ENCODE measurements at places on chromosomes 4 and X.

DNA sequence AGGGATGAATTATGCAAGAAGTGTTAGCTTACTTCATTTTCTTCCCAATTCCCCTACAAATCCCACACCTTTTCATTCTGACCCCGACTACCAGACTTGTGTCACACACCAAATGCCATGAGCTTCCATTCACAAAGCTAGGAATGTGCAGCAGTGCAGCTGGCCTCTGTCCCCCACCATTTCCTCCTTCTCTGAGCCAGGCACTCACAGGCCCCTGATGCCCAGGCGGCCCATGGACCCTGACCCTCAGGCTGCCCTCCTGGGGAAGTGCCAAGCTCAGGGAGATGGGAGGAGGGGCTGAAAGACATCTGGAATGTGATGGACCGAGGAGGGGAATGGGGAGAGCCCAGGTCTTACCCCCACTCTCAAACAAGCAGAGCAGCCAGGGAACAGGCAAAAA is 67.0 kb upstream of the BCOR start:
- DNase-seq = no peak

DNA sequence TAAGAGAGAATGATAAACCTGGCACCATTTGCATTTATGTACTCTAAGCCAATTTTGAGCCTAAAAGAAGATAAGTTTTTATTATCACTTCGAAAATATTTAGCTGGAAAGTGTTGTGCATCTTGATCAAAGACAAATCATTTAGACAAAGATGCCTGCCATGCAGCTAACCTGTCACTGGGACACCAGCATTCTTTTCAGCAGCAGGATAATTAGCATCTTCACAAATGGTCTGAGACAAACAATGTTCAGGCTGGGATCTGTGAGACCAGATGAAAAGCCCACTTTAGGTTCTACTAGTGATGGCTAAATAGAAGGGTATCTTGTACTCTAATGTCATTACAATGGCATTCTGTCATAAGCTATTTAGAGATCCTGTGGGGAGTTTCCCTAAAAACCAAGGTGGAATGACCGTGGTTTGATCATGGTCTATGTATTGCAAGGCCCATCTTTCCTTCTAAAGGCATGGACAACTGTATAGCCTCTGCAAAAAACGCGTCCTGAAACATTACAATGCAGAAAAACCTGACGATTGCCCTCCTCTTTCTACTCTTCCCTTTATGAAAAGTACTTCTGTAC is 7.2 kb downstream of the PRDM8 start:
- no peak for DNase-seq

DNA sequence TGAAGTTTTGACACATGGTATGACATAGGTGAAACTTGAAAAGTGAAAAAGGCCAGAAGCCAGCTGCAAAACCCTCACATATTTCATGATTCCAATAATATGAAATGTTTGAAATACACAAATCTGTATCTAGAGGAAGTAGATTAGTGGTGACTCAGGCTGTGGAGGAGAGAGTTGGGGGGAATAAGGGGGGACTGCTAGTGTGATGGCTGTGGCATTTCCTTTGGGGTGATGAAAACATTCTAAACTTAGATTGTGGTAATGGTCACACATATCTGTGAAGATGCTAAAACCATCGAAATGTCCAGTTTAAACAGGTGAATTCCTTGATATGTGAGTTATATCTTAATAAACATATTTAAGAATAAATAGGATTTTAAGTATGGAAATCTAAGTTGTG is 343.5 kb upstream of the SFRP2 start:
- no peak for DNase-seq

GRCh38 chr4:48651914-48652313 is 128.2 kb downstream of the FRYL start:
- no peak for DNase-seq

GRCh38 chr4:99640676-99641075 is 17.0 kb downstream of the C4orf54 start:
- DNase-seq = no peak

DNA sequence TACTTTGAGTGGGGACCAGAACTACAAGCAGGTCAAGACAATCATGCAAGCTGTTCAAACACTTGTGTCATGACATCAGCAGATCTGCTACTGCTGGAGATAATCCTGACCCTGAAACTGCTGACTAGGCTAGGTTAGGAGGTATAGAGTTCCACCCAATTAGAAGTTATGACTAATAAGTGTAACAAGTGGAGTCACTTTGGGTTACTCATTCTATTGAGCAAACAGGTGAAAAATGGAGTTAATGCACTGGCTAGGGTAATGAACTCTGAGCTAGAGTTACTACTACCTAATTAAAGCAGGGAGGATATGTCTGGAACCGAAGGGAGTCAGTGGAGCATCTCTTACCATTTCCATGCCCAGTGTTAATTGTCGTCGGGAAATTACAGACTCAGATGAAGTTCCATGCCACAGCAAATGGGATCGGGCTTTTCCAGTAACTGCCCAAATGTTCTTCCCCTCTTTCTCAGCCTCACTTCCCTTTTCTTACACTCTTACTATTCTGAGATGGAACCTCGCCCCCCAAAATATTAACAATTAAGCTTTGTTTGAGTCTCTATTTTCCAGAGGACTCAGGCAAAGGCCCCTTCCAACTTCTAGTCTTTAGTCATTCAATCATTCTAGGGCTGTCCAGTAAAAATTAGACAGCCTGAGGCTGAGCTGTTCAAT is 19.8 kb upstream of the MANBA start:
- DNase-seq = no peak

DNA sequence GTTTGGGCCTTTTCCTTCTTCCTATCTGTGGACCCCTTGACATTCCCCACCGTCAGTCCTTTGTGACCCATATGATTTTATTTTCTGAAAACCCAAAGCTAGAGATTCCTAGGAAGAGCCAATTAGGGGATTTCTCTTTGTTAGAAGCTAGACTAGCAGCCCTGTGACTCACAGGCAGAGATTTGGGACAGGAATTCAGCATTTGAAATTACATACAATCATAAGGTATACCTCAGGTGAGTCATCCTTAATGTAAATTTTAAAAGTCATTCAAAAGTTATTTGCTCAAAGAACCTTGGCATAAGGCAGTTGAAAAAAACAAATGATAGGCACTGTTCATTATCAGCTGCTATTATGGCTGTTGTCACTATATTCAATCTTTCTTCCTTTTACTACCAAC is 40.6 kb downstream of the USP26 start:
- no peak for DNase-seq

GRCh38 chrX:135421932-135422809 is at the start of gene SMIM10L2A:
TSS of gene SMIM10L2A (plus strand) at chrX:135421944. CDS start at chrX:135422132, 188 bp downstream.
- DNase-seq = no peak

DNA sequence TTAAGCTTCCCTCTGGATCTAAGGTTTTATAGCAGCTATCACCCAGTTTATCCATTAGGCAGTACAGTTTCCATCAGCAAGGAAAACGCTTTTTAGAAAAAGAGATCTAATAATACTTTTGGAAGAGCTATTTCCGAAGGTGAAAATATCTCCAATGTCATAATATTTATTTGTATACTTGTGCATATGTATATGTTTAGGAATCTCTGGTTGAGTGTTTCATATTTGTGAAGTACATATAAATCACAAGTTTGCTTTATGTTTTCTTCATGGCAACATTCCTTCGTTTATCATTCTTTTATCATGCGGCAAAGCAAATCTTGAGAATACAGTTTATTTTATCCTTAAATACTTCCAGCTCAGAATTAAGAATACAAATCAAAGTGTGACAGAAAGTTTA is 6.2 kb upstream of the PCDH18 start:
- no peak for DNase-seq

- no peak for DNase-seq
Measured at GRCh38 chrX:10797466-10797865, 177.1 kb upstream of the MID1 start.

- DNase-seq = no peak
Measured at GRCh38 chr4:12716896-12717295, 767.2 kb downstream of the RAB28 start.

DNA sequence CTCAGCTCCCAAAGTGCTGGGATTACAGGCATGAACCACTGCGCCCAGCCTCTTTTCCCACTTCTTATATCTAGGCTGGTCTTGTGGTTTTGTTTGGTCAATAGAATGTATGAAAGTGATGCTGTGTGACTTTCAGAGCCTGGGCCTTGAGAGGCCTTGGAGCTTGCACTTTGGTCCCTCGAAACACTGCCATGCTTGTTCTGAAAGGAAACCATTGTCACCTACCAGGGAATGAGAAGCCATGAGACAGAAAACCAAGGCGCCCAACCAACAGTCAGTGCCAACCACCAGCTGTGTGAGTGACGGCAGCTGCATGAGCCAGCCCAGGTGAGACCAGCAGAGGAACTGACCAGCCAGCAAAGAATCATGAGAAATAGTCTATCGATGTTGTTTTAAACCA is 57.4 kb downstream of the SCD5 start:
- no peak for DNase-seq

GRCh38 chr4:3280466-3280865 is 12.4 kb upstream of the RGS12 start:
- DNase-seq = no peak

DNA sequence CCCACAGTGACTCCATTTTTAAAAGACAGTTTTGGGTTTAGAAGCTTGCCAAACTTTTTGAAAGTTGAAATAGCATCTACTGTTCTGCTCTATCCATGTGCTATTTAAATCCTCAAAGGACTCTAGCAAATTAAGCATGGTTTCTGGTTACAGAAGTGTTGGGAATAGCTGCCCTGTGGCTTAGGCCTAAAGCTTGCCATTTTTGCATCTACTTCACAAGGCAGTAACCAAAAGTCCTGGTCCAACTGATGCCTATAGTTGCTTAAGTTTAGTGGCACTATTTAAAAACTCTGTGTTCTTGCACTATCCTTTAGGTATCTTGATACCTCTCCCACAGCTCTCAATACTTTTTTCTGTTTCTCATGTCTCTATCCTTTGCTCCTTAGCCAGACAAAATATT is 251.0 kb upstream of the GPC4 start:
- no peak for DNase-seq

DNA sequence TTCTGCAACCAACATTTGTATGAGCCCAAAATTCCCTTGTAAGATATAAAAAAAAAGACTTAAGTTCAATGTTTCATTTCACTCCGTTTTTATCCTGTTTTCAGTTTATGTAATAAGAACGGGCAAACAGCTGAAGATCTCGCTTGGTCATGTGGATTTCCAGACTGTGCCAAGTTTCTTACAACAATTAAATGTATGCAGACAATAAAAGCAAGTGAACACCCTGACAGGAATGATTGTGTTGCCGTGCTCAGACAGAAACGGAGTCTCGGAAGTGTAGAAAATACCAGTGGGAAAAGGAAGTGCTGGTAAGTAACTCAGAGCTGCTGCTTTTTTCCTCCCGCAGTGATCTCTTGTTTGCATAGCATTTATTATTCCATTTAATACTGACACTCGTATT is 2.8 kb downstream of the ANKRD37 start:
- DNase-seq = no peak

GRCh38 chr4:71229477-71230270 is 109.1 kb upstream of the SLC4A4 start:
- no peak for DNase-seq

DNA sequence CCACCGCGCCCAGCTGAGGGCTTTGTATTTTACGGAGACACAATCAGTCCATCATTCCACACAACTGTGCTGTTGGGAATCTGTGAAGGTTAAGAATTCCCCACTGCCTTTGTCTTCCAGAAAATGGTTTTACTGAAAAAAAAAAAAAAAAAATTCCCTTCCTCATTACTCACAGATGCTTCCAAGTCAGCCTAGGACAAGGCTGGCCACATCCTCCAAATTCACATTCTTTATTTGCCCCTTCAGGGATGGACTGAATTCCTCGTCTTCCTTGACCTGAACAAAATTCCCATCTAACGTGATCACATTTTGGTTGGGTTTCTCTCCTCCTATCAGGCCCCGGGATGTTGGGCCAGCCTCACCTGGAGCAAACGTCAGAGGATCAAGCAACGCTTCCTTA is 130.3 kb downstream of the DHRSX start:
- no peak for DNase-seq

GRCh38 chr4:6960154-6960553 is 50.5 kb downstream of the TBC1D14 start:
- DNase-seq = no peak

GRCh38 chr4:8723222-8723980 is 130.8 kb downstream of the CPZ start:
- no peak for DNase-seq

GRCh38 chr4:111475001-111475400 is 670.3 kb upstream of the FAM241A start:
- DNase-seq = no peak

GRCh38 chrX:116135277-116135676 is 35.3 kb upstream of the AGTR2 start:
- DNase-seq = no peak

Measured in CD4-positive, alpha-beta T cell treated with Interleukin-15 for 4 hours (primary cell).